HuH-7.5 (cell line): ENCODE measurements at places on chromosomes 5 and 9.
A peak's percentile ranks its signal among the peaks of the same experiment; 100 is the strongest.

DNA sequence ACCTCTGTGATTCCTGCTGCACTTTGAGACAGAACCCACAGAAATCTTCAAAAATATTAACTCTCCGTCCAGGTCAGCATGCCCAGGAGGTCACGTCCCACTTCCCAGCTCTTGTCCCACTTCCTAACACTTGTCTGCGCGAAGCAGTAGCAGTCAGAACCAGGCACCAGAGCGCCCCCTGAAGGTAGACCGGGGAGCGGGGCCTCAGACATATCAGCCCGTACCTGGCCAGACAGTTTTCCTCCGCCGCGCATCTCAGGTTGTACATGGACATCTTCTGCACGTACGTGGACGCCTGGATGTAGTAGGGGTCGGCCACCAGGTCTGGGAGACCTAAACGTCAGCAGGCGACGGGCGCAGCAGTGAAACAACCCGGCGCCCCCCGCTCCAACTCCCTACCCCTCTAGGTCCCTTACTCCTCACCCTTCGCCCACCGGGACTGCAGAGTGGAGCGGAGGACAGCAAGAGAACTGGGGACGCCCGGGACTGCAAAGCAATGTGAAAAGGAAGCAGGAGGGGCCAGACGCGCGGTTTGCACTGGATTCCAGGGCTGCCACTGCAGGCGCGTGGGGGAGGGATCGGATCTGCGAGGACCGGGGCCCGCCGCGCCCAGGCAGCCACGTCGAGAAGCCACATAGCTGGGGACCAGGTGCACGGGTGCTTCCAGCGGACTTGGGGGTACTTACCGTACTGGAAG is 1.2 kb downstream of the LOX start:
- DNase-seq = peak; percentile 71

DNA sequence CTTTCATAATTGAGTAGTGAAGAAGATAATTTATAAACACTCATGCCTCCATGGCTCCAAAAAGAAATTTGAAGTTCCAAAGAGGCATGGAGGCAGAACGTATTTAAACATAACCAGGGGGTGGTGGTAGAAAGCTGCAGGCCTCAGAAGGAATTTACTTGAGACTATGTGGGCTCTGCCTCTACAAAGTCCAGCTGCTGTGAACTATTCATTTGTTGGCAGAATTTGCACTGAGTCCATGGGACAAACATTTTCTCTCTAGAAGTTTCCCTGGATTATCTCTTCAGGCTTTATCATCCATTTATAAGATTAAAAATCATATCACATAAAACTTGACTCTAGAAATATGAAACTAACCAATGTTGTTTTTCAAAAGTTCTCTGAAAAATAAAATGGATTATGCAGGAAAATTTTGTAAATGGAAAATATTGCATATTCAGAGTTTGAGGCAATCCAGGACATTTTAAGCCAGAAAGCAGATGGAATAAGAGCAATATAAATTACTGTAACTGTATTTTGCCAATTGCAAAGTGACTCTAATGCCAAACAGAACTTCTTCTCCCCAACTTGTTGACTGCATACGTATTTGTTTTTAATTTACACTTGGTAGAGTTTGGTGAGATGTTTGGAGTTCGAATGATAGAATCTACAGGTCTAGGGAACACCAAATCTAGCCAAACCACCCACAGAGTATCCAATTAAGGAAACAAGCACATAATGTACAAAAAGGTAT is 258.2 kb downstream of the ENC1 start:
- no peak for DNase-seq

DNA sequence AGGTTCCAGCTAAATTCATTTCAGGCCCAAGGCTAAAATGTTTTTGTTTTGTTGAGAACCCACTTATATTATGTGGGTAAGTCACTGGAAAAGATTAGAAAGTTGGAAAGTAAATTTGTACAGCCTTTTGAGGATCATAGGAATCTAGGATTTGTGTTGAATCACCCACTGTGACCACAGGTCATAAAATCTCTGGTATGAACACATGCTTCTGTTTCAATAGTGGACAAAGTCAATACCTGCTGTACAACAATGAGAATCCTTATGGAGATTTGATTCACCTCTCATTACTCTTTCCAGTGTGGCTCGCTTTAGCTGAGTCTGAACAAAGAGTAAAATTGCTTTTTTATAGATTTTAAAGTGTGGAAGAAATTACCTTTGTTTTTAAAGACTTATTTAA is 369.5 kb downstream of the TMEM167A start:
- peak; percentile 18 for DNase-seq

DNA sequence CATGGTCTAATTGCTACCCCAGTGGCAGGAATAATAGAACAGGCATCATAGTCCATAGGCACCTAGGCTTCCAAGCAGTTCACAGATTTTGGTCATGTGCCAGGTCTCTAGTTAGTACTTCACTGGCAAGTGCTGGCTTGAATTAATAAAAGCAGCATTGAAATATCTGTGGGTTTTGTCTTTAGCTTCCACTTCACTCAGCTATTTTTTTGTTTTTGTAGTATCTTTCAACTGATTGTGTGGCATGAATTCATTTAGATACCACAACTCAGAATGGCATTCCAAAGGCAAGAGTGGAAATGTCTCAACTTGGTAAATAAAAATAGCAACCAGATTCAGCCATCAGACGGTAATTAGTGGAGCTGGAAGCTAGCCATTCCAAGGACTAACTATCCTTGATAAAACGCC is 27.9 kb upstream of the ITGA2 start:
- no peak for DNase-seq

DNA sequence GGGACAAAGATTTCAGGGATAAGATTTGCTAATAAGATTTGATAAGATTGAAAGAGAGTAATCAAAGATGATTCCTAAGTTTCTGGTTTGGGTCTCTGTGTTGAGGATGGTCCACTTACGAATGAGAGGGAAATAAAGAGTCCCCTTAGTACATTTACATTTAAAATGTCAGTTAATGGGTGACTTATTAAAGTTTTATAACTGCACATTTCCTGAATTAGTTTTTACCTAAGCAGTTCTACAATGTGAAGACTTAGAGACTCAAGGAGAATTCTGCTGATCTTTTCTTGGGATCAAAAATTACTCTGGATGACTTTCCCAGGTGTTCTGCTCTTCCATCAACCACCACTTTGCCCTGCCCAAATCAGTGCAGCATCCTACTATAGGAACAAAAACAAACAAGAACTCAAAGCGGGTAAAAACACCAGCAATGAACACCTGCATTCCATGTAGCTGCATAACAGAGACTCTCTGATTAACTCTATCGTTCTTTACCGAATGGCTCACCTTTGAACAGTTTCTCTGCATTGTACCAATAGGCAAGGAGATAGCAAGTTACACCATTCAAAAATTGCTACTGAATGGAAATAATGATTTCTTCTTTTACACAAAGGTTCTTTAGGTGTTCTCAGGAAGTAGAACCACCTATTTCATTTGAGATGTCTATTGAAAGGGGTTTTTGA is 65.3 kb downstream of the PRLR start:
- DNase-seq = no peak
